ENCODE measurements at places on chromosomes 1 and 21. TPM values are rescaled to one million over a fixed set of nuclear protein-coding genes. Genes with fewer than 3 reads are reported as not detected.

OR6N1 gene
- total RNA-seq: not detected

C1orf53 gene
- 2.0 TPM for total RNA-seq

ZSWIM5 gene
- 1.9 TPM for total RNA-seq

PTPN22 gene
- total RNA-seq: 0.55 TPM

RGS2 gene
- 153 TPM for total RNA-seq

C8B gene
- not detected for total RNA-seq

AMY1B gene
- total RNA-seq: not detected

NOTCH2 gene
- 136 TPM for total RNA-seq

TOR1AIP2 gene
- total RNA-seq: 70.1 TPM
